ENCODE measurements at places on chromosomes 3 and 15. TPM values are rescaled to one million over a fixed set of nuclear protein-coding genes. Genes with fewer than 3 reads are reported as not detected.

- DNase-seq = no peak
These were observed 109.6 kb downstream of the ADCY5 start for GRCh38 chr3:123339302-123339701.

DNA sequence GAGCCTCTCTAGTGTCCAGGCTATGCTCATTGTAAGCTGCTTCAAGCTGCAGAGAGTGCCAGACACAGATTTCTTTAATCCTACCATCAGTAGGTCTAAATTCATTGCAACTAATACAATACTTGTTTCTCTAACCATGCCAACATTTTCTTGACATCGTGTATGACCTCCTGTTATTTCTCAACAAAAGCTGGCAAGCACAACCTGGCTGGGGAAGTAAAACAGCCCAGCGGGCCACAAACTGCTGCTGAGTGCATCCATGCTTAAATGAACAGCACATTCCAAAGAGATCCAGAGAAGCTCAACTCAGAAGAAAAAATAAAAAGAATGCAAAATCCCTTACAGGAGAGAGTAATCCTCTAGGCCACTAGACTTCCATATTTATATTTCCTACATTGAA is 36.5 kb downstream of the GMNC start:
- DNase-seq = no peak

DNA sequence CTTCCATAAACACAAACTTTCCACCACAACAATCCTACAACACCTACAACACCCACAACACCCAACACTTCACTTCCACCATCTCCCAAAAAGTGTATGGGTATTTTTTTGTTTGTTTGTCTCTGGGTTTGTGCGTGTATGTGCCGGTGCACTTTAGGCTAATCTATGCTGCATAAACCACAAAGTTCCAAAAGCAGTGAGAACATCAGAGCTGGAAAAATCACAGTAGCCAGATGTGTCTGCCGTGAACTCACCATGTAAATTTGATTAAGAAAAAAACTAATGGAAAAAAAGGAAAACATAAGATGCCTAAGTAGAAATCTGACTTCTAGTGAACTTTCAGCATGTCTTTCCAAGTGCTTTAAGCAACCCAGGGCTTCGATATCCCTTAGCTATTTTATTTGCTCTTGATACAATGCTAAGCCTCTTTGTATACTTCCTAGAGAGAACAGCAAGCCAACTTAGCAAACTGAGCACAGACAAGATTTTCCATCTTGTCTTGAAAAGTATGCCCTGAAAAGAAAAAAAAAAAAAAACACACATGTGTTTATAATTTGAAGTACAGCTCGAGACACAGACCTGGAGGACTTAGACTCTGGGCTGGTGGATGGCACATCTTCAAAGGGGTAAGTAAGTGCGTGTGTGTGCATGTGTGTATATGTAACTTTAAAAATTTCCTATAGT is 91.4 kb downstream of the WWTR1 start:
- DNase-seq = no peak

The RPL32 gene
- total RNA-seq = 2,700 TPM

- peak; percentile 1 for DNase-seq
These were observed 471.8 kb downstream of the MFSD1 start for GRCh38 chr3:159273608-159274007.

The ALDH1L1 gene
- total RNA-seq = not detected

The WDR93 gene
- not detected for total RNA-seq

DNA sequence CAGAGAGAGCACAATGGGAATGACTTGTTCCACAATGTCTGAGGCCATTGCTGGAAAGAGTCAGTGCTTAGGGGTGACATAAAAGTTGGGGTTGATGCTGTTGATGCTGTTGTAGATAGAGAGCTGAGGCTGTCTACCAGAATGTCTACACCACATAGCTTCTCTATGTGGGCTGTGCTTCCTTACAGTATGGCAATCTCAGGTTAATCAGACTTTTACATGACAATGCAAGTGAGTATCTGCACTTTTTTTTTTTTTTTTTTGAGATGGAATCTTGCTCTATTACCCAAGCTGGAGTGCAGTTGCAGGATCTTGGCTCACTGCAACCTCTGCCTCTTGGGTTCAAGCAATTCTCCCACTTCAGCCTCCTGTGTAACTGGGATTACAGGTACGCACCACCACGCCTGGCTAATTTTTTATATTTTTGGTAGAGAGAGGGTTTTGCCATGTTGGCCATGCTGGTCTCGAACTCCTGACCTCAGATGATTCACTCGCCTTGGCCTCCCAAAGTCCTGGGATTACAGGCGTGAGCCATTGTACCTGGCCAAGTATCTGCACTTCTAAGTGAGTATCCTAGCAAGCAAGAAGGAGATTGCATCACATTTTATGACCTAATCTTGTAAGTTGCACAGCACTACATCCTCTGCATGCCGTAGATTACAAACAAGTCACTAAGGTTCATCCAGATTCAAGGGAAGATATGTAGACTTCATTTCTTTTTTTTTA is 28.7 kb downstream of the DLEC1 start:
- DNase-seq = no peak

DNA sequence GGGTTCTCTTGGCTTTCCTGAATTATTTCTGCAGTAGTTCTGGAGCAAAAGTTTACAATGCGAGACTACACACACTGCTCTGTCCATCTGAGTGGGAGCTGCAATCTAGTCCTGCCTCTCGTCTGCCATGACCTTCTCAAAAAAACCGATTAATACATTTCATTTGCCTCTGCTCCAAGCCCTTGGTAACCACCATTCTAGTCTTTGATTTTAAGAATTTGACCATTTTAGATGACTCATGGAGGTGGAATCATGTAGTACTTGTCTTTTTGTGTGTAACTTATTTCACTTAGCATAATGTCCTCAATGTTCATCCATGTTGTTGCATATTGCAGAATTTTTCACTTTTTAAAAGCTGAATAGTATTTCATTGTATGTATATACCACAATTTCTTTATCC is 356.9 kb downstream of the SV2B start:
- no peak for DNase-seq

DNA sequence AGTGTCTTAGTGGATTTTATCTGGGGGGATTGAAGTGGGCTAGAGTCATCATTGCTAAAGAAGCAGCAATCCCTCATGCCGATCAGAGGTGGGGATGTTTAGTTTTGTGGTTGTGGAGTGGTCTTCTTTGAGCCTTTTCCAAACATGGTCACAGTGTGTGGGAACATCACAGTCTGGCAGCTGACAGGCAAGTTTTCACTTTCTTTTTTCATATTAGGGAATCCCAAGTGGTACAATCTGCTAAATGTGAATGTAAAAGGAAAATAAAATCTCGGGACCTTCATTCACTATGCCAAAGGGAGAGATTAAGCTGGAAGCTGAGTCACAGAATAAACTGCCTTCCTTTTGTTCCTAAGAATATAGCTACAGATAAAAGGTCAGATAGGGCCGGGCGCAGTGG is 10.4 kb upstream of the CX3CR1 start:
- no peak for DNase-seq

- DNase-seq = no peak
These were observed 184.9 kb upstream of the LPP start for GRCh38 chr3:187968883-187969580.

- DNase-seq = no peak
These were observed 468.9 kb upstream of the WNT5A start for GRCh38 chr3:55955891-55956477.

- no peak for DNase-seq
These were observed 22.5 kb downstream of the CDIN1 start for GRCh38 chr15:36601952-36602351.

DNA sequence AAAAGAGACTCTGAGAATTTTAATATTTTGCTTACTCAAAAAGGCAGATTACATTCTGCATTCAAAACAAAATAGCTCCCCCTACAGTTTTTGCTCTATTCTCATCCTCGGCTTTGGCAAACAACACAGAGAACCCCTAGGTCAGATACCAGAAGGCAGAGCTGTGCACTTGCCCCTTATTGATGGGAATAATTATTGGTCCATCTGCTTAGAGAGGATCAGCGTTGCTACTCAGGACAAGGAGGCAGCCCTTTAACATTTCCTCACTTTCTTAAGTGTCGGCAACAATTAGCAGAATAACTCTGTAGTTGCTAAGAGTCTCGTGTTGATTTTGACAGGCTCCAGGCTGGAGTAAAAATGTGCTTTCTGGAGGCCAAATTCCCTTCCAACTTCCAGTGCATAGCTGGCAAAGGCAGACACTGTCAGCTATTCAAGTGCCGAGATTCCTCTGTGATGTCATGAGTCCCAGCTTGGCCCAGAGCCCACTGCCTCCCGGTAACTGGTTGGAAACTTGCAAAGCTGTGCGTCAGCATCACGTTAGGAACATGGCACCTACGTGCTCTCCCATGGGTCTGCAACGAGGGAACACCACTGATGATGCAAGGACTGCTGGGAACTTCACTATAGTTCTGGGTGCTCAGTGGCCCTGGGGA is 482.7 kb upstream of the ADAMTS9 start:
- no peak for DNase-seq

The PLAAT1 gene
- total RNA-seq = 0.25 TPM

DNA sequence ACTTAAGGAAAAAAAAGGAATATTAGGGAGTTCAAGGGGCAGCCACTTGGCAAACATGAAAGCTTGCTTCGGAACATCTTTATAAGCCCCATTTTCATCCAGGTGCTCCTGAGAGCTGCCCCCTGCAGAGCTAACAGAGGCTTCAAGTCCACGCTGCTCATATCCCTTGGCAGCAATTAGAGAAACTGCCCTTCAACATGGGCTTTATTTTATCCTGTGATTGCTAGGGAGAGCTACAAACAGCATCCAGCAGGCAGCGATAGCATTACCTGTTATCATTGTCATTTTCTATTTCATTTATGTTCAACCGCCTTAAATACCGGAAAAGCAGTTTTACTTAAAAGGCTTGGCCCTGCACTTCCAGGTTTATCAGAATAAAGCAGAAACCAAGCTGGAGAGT is 68.4 kb upstream of the MCTP2 start:
- DNase-seq = no peak

The IDH2 gene
- total RNA-seq = 148 TPM

DNA sequence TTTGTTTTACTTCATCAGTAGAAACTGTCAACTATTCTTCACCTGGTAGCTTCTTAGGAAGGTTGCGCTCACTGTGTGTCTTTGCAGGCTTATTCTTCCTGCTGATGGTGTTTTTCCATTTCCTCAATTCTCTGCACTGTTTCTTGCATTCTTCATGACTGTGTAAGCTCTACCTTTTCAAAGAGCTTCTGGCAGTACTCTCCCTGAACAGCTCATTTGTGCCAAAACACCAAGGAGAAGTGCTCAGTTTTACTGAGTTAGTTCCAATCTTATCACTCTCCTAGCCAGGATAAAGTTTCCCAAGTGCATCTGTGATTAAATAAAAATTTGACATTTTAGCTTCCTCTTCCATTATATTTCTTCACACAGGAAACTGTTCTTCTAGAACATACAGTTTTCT is 339.8 kb downstream of the EPHA3 start:
- DNase-seq = no peak

The MST1R gene
- total RNA-seq = 0.76 TPM

GRCh38 chr3:24857945-24858344 is 363.3 kb upstream of the THRB start:
- no peak for DNase-seq

- DNase-seq = no peak
These were observed 76.6 kb downstream of the NEDD4 start for GRCh38 chr15:55916666-55917409.

GRCh38 chr3:42273361-42273760 is 7.4 kb upstream of the CCK start:
- DNase-seq = no peak

DNA sequence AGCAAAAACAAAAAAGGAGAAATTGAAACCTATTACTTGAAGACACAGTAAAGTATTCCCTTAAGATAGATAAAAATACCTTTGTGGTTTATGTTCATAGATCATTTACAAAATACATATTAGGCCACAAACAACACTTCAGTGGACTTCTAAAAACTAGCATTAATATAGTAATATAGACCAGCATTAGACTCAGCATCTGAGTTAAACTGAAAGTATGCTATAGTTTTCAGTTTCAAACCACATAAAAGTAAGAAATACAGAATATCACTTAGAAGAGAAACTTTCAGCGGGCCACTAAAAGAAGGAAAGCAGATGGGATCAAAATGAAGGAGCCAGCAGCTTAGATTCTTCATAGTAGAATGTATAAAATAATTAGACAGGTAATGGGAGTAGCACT is 86.6 kb downstream of the MSL2 start:
- no peak for DNase-seq

- no peak for DNase-seq
These were observed at the start of gene CHRNA3 for GRCh38 chr15:78620527-78621421. CHRNA3 (minus strand) TSS chr15:78620996; CDS start chr15:78620794, 202 bp downstream.

The KBTBD13 gene
- not detected for total RNA-seq

DNA sequence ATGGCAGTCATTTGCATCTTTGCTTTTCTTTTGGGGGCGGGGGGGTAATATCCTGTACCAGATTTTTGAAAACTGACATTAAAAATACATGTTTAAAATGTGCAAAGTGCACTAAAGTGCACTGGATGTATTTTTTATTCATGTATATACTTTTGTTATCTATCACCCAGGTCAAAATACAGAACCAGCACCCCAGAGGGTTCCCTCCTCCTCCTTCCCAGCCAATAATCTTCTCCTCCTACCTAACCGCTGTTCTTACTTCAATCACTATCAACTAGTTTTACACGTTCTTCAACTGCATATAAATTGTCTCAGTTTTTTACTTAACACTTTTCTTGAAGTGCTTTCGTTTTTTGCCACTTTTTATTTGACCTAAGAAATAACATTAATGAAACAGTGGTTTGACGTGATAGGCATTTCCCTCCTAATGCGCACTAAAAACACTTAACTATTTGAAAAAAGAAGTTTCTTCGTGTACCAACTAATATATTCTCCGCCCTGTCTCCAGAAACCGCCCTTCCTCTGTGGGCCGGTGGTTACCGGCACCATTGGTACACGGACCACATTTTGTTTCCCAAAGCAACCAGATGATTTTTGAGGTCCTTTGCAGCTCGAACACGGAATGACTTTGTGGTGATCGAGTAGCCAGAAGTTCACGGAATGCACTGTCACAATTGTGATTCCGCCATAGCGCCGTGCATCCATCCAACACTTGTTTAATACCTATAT is 836 bp upstream of the AKAP13 start:
- peak; percentile 69 for DNase-seq

DNA sequence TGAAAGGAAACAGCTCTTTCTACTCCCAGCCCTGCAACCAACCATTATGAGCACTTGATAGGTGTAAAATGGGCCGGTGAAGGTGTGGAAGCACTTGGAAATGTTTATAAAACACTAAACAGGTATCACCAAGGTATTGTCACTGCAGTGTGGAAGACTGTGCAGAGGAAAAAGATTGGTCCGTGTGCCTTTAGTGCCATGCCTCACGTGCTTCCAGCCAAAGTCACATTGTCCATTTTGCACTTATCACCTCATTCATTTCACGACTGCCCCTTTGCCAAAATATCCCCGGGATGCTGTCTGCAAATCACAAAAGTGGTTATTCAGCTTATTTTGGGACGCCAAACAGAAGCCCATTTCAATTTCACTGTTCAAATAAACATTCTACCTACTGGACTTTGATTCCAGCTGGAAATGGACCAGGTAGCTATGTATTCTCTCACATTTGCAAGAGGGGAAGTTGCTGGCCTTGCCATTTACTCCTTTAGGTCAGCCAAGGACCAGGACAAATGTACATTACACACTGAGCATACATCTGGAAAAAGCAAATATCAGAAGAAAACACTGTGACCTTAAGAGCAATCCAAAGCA is 58.4 kb downstream of the ARRDC4 start:
- no peak for DNase-seq

Data from activated naive CD8-positive, alpha-beta T cell treated with anti-CD3 and anti-CD28 coated beads for 36 hours (primary cell).